ENCODE measurements at places on chromosomes 12 and 14.

DNA sequence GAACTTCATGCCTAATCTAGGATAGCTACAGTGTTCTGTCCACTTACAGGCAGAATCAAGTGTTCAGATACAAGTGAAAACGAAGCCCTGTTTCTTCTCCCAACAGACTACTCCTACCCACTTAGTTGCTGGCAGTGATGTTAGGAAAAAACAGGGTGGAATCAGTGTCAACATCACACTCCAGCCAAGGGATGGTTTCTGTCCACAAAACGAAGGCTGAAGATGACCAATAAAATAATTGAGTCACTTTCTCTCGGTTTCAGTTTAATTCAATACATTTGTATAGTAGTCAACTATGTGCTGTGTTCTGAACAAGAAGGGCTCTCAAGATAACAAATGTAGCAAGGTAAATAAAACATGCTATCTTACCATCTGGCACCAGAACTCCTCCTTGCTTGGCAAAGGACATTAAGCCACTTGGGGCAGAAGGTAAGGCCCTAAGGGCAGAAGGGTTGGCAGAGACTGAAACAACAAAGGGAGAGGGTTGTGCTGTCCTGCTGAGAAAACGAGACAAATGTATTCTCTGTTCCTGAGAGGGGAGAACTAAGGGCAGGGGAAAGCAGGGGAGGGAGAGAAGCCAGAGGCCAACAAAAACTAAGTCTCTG lies 393.6 kb downstream of the DPF3 start:
- DNase-seq, result no peak

DNA sequence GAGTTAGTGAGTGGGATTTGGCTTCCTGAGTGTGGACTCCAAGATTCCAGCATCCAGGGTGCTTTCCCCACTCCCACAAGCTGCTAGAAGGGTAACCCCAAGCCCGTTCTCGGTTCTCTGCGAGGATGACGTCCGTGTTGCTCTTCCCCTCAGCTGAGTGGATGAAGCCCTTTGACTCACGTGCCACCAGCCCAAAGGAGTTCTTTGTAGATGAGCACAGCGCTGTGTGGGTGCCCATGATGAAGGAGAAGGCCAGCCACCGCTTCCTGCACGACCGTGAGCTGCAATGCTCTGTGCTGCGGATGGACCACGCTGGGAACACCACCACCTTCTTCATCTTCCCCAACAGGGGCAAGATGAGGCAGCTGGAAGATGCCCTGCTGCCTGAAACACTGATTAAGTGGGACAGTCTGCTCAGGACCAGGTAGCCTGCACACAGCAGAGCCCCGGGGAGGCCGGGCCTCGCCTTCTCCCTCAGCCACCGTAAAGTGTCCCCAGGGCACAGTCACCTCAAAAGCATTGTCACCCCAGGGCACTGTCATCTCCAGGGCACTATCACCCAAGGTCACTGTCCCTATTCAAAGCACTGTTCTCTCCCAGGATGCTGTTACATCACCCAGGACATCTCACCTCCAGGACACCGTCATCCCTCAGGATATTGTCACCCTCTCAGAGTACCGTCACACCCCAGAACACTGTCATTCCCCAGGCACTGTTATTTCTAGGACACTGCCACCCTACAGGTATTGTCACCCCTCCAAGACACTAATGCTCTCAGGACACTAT lies 31.3 kb downstream of the SERPINA3 start:
- no peak for DNase-seq

GRCh38 chr14:26702721-26703230 lies 104.9 kb upstream of the NOVA1 start:
- no peak for DNase-seq

- DNase-seq, result no peak
Observed at GRCh38 chr12:43893670-43894069, 57.8 kb downstream of the TMEM117 start.

- no peak for DNase-seq
Observed at GRCh38 chr14:71388862-71389261, 481.6 kb downstream of the PCNX1 start.

- DNase-seq, result no peak
Observed at GRCh38 chr12:109461846-109462756, 15.0 kb downstream of the KCTD10 start.

- no peak for DNase-seq
Observed at GRCh38 chr14:22839159-22839779, 2.9 kb downstream of the MMP14 start.

DNA sequence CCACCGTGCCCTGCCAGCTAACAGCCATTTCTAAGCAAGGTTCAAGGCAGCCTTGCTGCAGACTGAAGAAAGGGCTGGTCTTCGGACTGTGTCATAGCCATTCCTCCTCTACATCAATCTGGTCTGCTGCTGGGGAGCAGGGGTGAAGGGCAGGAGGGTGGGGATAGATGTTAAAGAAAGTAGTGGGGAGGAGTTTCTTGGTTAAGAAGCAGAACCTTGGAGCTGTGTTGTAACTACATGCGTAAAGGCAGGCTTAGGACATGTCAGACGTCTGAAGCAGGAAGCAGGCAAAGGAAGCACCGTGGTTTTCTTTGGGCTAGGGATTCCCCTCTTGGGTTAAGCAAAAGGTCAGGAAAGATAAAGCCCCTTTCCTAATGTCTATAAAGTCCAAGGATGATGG lies 18.1 kb upstream of the NEK9 start:
- peak; percentile 54 for DNase-seq

DNA sequence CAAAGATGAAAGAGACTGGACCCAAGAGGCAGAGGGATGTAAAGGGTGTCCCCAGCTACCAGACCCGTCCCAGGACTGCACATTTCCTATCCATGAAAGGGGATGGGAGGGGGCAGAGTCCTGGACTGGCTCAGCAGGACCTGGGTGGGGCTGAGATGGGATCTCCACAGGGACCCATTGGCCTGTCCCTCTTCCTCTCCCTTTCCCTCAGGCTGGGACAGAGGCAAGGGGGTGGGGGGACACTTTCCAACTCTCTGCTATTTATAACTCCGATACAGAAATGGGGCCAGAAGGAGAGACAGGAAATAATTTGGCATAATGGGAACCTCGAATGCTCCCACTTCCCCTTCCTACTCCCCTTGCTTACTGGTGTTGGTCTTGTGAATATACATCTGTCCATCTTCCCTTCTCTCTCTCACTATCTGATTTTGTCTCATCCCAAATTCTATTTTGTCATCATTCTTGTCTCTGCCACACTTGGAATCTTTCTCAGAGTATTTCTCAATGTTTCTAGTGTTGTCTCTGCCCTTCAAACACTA lies 1.1 kb upstream of the ITGA7 start:
- DNase-seq, result no peak

GRCh38 chr14:54350203-54350602 lies 46.6 kb upstream of the CDKN3 start:
- no peak for DNase-seq

GRCh38 chr14:30587141-30587540 lies 28.2 kb downstream of the G2E3 start:
- DNase-seq, result no peak

GRCh38 chr12:55736076-55736475 lies 6.8 kb upstream of the GDF11 start:
- DNase-seq, result no peak

- DNase-seq, result no peak
Observed at GRCh38 chr14:90344331-90345238, 12.8 kb upstream of the NRDE2 start.

DNA sequence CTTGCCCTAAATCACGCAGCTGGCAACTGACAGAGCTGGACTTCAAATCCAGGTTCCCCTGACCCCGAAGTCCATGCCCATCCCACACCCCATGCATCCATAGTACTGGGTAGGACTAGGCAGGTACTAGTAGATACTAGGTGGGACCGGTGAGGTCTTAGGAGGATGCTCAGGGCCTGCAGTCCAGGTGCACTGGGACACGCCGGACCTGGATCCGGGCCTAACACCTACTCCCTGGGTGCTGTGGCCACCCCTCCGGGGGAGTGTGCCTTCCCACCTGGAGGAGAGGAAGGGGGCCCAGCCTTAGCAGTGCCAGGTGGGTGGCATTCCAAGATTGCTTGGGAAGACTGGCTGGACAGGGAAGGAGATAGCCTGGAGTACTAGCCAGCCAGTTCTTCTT lies 64.8 kb downstream of the CACNA1C start:
- no peak for DNase-seq

- no peak for DNase-seq
Observed at GRCh38 chr12:84036912-84037311, 875.7 kb downstream of the SLC6A15 start.

DNA sequence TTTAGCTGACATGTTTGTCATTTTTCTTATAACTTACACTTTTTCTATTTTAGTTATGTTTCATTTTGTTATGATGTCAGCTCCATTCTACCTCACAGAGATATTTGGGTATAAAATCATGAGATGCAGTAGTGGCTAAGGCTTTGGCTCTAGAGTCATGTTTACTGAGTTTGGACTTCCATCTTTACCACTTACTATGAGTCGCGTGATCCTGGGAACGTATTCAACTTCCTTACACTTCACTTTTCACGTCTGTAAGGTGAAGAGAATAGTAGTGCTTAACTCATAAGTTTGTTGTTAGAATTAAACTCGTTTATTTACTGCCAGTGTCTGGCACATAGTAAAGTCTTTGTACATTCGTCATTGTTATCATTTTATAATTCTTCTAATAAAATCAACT lies 126.3 kb downstream of the ERC1 start:
- no peak for DNase-seq

- DNase-seq, result no peak
Observed at GRCh38 chr14:103496776-103497175, 25.9 kb downstream of the CKB start.

GRCh38 chr14:51082349-51082748 lies 12.6 kb downstream of the TRIM9 start:
- DNase-seq, result no peak

DNA sequence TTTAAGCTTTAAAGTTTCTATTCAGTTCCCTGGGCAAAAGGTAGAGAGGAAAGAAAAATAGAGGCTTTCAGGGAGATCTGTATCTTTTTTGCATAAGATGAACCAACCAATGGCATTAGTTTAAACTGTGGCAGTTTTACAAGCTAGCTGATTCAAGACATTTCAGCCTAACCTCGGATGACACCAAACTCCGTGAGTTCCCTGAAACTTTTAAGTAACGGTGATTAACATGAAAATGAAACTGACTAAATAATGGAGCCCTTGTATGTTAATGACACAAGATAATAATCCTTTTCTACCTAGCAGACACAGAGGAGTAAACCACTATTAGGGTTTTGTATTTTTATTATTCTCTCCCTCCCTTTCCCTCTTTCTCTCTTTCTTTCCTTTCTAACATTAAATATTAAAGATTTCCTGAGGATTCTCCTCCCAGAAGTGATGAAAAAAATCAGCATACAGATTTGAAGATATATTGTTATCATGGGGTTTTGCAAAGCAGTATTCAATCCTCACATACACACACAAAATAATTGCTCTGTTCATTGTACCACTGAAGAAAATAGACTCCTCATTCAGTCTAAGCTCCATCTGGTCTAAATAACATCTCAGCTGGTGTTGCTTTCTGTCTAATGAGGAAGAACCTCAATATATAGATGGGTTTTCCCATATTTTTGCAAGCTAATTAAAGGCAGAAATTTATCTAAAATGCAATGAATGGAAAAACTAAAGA lies 483.8 kb downstream of the NOVA1 start:
- no peak for DNase-seq

DNA sequence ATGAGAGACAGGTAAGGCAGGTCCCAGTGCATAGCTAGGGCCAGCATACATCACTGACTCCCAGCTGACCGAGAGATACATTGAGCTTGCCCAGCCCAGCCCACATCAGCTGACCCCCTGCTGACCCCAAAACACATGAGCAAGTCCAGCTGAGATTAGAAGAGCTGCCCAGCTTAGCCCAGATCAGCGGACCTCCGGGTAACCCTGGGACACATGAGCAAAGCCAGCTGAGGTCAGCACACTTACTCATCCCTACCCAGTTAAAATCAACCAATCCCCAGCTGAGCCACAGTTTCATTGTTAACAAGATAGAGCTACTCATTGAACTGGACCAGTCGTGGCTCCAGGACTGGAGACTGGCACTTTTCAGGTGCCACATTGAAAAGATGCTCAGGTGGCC lies 21.8 kb upstream of the FBXO34 start:
- DNase-seq, result no peak

GRCh38 chr12:109621211-109621694 lies 47.7 kb downstream of the MVK start:
- no peak for DNase-seq

- DNase-seq, result no peak
Observed at GRCh38 chr14:23566112-23566777, 1.3 kb downstream of the AP1G2 start.

- peak; percentile 26 for DNase-seq
Observed at GRCh38 chr14:49950275-49951228, 57.7 kb downstream of the ARF6 start.

GRCh38 chr14:92968291-92969020 lies 45.5 kb downstream of the CHGA start:
- no peak for DNase-seq

- no peak for DNase-seq
Observed at GRCh38 chr14:31411218-31411727, 9.1 kb downstream of the HEATR5A start.

- DNase-seq, result no peak
Observed at GRCh38 chr14:39555749-39556148, 123.5 kb upstream of the FBXO33 start.

DNA sequence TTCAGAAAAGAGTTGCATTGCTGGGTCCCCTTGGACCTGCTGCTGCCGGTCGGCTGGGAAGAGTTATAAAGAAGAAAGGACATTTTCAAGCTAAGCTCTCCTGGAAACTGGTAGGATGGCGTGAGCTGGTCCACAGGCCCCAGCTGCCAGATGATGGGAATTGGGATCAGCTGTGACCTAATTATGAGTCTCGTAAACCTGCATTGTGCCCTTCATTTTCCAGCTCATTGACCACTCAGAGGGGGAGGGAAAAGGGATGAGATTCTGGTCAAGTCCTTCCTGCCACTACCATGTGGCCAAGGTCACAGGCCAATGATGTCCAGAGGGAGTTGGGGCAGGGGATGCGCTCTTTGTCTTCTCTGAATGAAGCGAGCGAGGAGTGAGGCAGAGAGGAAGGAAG lies 320.9 kb downstream of the NRXN3 start:
- no peak for DNase-seq

- no peak for DNase-seq
Observed at GRCh38 chr12:30813525-30814294, 59.0 kb upstream of the CAPRIN2 start.

GRCh38 chr12:50676756-50677155 lies 87.1 kb upstream of the ATF1 start:
- DNase-seq, result no peak

GRCh38 chr12:109753959-109754358 lies 40.3 kb downstream of the FAM222A start:
- DNase-seq, result no peak

GRCh38 chr12:92973614-92974013 lies 44.5 kb upstream of the EEA1 start:
- DNase-seq, result no peak

DNA sequence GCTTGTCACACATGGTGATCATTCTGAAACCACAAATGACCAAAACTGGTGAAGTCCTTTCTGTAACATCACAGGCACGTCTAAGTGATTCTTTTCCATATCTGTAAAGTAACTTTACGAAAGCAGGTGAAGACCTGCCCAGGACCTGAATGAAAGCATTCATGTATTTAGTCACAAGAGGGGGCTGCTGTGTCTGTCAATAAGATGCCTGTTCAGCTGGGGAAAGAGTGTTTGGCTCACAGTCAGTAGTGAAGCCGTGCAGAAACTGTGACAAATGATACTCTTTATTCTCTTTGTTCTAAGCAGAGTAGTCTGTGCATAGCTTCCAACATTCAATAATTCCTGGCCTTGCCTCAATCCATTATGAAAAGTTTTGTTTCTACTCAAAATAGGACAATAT lies 373.5 kb upstream of the OR4E1 start:
- peak; percentile 27 for DNase-seq

- peak; percentile 27 for DNase-seq
Observed at GRCh38 chr14:75123991-75124390, 2.9 kb downstream of the NEK9 start.

GRCh38 chr12:13163868-13164635 lies 32.5 kb upstream of the EMP1 start:
- DNase-seq, result no peak
